ENCODE measurements at places on chromosomes 6 and 20.
A peak's percentile ranks its signal among the peaks of the same experiment; 100 is the strongest.

DNA sequence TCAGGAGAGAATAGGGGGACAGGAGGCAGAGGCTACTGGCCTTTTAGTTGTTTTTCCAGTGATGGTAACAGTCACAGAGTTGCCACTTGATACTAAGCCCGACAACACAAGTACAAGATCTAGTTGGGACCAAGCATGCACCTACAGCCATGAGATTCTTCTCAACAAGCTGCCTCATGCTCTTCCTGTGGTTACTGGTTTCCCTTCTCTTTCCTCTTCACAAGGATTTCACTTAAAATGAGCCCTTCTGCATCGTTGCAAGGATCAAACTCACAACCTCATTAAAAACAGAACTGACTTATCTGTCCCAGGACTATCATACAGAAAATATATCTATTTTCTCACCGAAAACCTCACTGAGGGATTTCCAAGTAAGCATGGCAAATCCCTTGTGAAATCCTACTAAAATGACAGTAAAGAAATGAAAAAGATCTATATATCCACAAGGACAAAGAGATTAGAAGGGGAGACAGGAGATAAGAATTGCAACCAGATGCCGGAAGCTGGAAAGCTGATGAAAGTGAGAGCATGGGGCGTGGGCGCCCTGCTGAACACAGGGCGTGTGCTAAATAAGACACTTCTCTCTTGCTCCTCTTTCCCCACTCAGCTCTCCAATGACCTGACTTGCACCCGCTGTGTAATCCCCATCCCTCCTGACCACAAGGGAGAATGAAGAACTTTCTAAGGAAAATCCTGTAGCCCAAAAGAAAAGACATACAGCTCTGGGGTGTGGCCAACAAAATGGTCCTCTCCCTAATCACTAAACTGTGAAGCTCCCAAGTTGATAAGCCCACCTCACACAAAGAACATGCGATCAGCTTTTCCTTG is 13.4 kb downstream of the MTFR2 start:
- DNase-seq = no peak

DNA sequence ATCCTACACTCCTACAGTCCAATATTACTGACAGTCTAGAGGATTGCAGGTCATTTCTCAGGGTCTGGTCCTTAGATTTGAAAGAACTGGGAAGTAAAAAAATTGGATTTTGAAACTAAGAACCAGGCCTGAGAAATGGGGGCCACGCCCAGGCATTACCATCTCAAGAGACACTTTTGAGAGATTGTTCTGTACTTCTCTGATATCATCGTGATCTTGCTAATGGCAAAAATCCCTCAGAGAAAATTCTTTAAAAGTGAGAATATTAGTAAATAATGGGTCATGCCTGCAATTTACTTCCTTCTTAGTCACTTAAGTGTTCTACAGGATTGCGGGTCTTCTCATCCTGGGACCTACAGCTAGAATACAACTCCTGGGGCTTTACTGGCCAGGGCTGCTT is 42.0 kb upstream of the HIVEP1 start:
- DNase-seq = no peak

- DNase-seq = peak; percentile 89
Observed at GRCh38 chr20:47350181-47350550, 6.3 kb downstream of the ZMYND8 start.

DNA sequence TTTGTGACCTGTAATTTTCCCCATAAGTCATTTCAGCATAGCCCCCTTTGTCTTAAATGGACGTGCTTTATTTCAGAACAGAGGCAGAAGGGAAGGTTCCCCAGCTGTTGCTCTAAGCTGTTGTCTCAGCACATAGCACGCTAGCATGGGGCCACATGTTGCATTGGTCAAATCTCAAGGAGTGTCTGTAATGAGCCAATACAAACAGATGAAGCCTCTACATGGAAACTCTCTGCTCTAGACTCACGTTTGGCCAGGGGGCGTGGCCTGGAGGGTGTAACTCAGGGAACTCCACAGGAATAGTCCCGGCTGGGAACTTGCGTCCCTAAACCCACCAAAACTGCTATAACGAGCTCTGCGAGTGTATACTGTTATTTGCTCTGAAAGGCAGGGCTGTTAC is 35.2 kb upstream of the SLC22A2 start:
- no peak for DNase-seq

DNA sequence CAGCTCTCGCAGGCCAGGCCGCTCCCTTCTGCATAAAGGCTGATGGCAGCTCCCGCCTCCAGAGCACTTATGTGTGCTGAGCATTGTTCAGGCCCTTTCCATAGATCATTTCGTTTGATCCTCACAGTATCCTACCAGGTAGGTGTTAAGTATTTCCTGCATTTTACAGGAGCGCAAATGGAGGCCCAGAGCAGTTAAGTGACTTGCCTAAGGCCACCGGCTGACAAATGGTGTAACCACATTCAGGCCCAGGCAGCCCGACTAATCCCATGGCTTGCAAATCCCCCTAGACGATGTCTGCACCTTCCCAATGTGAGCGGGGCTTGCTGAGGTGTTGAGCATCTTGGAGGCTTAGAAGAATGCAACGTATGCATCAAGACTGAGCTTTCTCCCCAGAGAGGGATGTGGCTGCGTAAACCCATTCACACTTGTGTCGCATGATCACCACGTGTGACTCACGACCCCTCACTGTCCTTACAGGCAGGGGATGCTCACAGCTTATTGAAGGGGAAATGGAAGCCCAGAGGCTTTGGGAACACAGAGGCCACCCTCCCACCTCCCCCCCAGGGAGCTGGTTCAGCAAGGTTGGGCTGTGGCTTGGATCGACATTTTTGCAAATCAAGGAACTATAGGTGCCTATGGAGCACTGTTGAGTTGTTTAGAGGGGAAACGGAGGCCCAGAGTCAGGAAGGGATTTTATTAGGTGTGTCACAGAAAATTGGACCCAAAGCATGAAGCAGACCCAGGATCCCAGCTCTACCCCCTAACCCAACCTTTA is 7.0 kb downstream of the BPIFB2 start:
- DNase-seq = no peak

GRCh38 chr20:10654630-10655029 is 19.2 kb downstream of the JAG1 start:
- DNase-seq = no peak

- no peak for DNase-seq
Observed at GRCh38 chr6:136060052-136060451, 190.1 kb downstream of the MTFR2 start.

DNA sequence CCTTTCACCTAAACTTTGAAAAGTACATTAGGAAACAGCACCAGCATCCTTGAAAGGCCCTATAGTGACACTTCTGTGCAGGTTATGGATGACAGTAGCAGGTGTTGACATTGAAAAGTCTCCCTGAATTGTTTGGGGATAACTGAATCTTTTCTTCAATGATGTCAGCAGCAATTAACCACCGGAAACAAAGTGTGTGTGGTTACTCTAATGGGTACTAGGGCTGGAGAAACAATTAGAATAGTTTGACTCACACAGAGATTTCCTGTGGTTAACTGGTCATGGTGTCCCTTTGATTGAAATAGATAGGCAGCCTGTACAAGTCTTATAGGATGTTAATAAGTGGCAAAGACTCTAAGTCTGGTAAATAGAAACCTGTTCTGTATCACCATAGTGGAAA is 189.1 kb downstream of the TBX18 start:
- peak; percentile 20 for DNase-seq
